ENCODE measurements at places on chromosomes 4 and X.

DNA sequence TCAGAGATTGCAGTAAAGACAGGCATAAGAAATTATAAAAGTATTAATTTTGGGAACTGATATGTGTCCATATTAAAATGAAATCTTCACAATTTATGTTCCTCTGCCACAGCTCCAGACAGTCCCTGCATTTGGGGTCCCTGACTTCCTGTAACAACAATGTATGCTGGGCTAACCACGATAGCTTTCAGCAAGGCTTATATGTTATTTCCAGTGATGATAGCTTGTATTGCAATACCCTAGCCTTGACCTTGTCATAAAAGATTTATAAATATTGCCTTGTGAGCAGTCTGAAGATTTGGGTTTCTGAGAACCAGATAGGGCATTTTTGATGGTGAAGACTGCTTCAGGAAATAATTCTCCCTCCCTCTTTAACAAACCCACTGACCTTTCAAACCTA lies 129.5 kb downstream of the PCDH10 start:
- DNase-seq, result no peak

- no peak for DNase-seq
Observed at GRCh38 chr4:128917781-128918180, 108.3 kb downstream of the JADE1 start.

GRCh38 chr4:14984448-14984847 lies 17.8 kb upstream of the CPEB2 start:
- DNase-seq, result no peak

DNA sequence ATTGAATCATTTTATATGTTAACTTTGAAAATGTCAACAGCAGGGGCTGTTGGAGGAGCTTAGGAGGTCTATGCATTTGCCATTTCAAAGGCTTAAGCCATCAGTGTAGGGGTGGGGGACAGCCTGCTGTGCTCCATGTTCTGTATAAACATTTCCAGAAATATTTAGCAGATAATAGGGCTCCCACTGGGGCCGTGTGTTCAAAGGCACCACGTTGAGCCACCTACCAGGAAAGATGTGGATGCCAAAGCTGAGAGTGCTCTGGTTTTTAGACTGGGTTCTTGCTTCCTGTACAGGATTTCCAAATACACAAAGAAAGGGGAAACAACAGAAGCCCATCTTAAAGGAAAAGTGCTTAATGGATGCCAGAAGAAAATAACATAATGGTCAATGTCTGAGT lies 219.5 kb downstream of the CENPC start:
- DNase-seq, result no peak

DNA sequence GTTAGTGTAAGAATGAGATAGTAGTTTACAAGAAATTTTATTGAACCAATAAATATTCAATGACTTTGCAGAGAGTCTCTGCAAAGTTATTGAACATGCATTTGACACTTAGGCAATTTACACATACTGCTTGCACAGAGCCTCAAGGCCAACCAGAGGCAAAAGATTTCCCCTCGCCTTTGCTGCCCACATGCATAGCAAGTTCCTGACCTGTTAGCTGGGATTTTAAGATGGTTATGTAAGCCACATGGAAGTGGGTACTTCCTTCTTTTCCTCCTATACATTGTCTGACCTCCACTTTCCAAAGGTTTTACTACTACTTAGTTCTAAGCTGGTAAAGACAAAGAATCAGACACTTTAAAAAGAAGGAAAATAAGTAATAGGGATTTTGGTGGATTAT lies 430.1 kb upstream of the FRG1 start:
- no peak for DNase-seq

DNA sequence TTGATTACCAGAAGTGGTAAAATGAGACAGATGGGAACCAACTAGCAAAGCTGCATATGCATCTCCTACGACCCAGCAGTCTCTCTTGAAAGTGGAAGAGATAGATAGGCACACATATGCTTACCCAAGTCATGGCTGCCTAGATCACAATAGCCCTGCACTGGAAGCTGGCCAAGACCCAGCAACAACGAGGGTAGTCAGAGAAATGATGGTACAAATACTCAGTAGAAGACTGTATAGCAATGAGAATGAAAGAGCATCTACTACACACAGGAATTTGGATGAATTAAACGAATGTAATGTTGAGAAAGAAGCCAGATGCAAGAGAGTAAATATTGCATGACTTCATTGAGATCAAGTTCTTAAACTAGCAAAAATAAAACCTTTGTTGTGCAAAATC lies 100.3 kb upstream of the FAT1 start:
- DNase-seq, result no peak

- DNase-seq, result no peak
Observed at GRCh38 chr4:139834226-139834662, 168.6 kb downstream of the MGST2 start.

GRCh38 chr4:118969359-118969758 lies 80.7 kb downstream of the SYNPO2 start:
- DNase-seq, result no peak

GRCh38 chr4:110367156-110367555 lies 108.8 kb upstream of the ENPEP start:
- no peak for DNase-seq

DNA sequence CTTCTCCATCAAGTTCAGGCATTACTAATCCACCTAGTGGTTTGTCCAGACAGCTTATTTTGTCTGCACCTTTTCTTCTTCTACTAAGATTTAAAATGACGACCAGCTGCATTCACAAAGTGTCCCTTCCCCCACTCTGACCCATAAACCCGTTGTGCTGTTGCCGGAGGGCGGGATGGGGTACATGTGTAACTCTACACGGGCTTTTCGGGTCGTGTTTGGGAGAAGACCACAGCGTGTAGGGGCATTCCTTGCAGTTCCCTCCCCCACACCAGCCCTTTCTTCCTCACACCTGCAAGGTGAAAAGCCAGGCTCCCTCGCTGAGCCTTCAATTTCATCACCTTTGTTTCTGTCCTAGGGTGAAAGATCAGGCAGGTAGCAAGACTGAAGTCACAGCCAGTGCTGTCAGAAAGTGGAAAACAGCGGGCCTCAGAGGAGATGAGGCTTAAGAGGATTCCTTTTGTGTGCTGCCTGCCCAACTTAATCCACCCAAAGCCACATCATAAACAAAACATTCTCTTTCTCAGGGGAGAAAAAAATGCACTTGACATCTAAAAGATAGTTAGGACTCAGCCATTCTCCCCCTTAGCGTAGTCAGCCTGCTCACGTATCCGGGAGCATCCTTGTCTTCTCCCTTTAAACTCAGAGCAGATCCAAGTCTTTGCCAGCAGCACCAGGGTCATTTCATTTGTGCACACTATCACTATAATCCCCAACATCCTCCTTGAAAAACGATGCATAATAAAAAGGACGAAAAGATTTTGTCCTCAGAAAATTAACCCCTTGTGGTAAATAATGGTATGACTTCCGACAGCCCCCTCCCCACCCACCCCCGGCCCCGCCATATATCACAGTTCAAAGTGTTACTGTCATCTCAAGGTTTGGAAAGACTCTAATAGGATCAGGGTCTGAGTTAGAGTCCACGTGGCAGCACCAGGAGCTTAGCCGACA lies 599.0 kb downstream of the RAB28 start:
- no peak for DNase-seq

DNA sequence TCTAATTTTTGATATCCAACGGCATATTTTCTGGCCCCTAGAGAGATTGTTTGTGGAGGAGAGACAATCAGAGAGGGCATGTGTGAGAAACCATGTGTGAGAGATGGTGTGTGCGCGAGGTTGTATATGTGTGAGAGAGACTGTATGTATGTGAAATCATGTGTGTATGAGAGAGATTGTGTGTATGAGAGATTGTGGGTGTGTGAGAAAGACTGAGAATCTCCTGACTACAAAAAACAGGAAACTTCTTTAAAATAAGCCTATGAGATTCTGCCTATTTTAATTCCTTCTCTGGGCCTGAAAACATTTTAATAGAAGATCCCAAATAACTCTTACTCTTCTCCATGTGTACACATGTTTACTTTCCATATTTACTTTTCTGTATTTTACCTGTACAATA lies 1.5 kb upstream of the FAM241A start:
- DNase-seq, result no peak

DNA sequence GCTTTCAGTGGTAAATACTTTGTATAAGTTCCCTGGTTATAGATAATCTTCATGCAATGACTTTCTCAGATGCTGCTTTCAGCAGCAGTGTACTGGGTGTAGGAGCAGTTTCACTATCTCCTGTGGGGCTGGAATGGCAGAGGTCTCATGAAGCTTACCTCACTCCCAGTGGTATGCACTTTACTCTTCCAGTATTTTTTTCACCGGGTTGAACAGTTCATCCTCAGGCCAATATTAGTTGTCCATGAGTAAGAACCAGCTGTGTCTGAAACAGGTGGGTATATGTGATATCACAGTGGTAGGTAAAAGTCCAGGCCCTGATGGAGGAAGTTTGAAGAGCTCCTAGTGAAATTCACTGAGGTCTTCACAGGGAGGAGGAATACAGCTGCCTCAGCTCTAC lies 351.5 kb upstream of the EMCN start:
- DNase-seq, result no peak

- DNase-seq, result no peak
Observed at GRCh38 chr4:185730387-185730786, 81.6 kb downstream of the SORBS2 start.

GRCh38 chrX:101208152-101208905 lies 11.3 kb upstream of the DRP2 start:
- no peak for DNase-seq

- DNase-seq, result peak; percentile 51
Observed at GRCh38 chr4:78776729-78777575, 802 bp downstream of the BMP2K start.

DNA sequence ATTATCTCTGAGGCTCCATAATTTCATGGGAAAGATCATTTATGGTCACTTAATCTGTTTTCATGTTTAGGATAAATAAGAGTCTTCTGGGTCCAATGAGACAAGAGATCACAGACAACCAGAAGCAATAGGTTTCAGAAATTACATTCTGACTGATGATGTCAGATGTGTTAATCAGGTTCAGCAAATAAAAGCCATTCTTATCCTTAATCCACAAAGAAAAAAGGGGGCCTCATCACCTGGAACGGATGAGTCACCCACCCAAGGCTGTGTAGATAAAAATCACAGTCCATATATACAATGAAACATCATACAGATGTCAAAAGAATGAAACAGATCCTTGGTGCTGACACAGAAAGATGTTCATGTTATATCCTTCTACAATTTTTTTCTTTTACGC lies 36.6 kb downstream of the SYTL4 start:
- DNase-seq, result no peak

- DNase-seq, result no peak
Observed at GRCh38 chr4:120991885-120992284, 69.4 kb upstream of the PRDM5 start.

- DNase-seq, result no peak
Observed at GRCh38 chrX:70456256-70456655, 11.6 kb downstream of the DLG3 start.

- no peak for DNase-seq
Observed at GRCh38 chrX:39750256-39750790, 347.4 kb downstream of the BCOR start.

DNA sequence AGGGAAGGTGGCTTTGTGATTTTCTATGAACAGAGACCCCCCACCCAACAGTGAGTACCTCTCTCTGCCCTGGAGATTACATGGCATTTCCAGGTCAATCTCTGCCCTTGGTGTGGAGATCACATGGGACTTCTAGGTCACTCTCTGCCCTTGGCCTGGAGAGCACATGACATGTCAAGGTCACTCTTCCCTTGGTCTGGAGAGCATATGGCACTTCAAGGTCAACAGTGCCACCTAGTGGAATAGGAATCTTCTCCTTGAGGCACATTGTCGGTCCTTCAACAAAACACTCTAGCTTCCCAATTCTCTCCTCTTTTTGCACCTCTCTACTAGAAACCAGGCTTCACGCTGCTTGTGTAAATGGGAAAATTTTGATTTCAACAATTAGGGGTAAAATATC lies 66.2 kb upstream of the TACR3 start:
- no peak for DNase-seq

DNA sequence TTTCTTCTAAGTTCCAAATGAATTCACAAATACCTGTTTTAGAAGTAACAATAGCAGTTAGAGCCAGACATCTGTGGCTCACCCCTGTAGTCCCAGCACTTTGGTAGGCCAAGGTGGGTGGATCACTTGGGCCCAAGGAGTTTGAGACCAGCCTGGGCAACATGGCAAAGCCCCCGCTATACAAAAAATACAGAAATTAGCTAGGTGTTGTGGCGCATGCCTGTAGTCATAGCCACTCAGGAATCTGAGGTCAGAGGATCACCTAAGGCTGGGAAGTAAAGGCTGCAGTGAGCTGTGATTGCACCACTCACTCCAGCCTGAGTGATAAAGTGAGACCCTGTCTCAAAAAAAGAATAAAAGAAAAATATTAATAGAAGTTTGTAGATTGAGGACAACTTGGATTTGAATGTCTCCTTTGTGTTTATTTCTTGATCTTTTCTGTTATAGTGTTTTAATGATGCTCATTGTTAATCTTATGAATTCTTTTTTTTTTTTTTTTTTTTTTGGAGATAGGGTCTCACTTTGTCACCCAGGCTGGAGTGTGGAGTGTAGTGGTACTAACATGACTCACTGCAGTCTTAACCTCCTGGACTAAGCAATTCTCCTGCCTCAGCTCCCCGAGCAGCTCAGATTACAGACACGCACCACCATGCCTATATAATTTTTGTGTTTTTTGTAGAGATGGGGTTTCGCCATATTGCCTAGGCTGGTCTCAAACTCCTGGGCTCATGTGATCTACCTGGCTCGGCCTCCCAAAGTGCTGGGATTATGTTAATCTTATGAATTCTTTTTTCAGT lies 30.7 kb upstream of the RAPGEF2 start:
- DNase-seq, result no peak

GRCh38 chrX:40080894-40081678 lies 16.7 kb downstream of the BCOR start:
- DNase-seq, result no peak

DNA sequence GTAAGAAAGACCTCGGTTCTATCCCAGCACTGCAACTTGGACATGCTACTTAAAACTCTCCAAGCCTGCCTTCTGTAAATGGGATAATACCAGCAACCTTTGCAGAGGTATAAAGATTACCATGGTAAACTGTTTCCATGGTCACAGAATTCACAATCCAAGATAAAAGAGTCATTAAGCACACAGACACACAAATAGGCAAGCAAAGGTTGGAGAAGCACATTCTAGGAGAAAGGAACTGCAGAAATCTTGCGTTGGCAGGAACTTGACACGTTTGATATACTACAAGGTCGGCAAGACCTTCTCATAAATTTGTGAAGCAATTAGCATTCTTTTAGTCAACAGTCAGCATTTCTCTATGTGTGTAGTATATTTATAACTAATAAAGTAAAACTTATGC lies 12.3 kb upstream of the CHRNA9 start:
- DNase-seq, result no peak

Measured in stimulated activated CD8-positive, alpha-beta memory T cell treated with anti-CD3 and anti-CD28 coated beads, Interleukin-15, amount 100 ng/mL, for 48 hours (primary cell).